ENCODE measurements at places on chromosomes 5 and 9.

DNA sequence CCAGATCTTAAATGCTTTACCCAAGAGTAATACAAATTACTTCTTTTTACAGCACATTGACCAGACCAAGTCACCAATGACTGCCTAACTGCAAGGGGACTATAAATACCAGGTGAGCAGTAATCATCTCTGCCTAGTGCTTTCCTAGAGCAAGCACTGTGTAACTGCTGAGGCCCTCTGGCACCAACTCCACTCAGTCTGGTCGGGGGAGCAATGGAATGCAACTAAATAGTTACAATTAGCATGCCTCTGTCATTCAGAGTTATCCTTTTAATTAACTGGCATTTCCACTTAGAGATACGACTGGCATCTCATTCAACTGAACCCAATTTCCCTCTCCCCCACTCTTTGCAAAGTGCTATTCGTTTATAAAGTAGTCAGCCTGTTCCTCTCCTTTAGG lies 1309.1 kb upstream of the DMAC1 start:
- no peak for DNase-seq

DNA sequence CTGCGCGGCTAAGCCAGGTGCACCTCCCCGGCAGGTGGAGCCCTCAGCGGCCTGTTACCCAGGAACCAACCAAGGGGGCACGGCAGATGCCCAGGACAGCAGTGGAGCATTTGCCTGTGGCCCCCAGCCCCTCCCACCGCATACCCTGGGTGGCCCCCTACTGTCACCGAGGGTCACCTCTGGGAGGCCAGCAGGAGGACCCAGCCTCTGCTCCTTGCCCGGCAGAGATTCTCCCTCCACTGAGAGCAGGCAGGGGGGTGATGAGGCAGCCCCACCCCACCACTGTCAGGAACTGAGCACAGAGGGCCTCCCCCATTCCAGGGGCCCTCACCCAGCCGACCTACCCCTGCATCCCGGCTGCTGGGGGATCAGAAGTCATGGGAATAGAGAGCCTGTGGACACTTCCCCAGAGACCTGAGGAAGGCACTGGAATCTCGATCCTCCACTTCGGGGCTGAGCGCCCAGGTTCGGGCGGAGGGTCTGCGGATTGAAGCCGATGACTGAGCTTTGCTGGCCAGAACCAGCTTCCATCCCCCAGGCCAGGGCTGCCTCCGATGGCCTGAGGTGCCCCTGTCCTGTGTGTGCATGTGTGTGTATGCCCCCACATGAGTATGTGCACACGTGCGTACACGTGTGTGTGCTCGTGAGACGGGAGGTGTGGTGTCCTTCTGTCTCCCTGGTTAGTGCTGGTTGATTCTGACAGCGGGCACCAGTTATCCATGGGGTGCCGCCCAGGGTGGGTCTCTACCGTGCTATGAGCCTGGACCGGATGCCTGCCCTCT lies at the start of gene QRFP:
Gene QRFP, minus strand, starts transcription at position 580 of the 782 bp plus-strand sequence. CDS start 2,974 bp downstream, outside the sequence.
- DNase-seq: no peak

- no peak for DNase-seq
Observed at GRCh38 chr5:179607160-179607931, 16.1 kb downstream of the HNRNPH1 start.

GRCh38 chr5:128225245-128226030 lies 141.9 kb downstream of the SLC12A2 start:
- no peak for DNase-seq

- DNase-seq: no peak
Observed at GRCh38 chr9:76729980-76730737, 34.1 kb upstream of the PCA3 start.

DNA sequence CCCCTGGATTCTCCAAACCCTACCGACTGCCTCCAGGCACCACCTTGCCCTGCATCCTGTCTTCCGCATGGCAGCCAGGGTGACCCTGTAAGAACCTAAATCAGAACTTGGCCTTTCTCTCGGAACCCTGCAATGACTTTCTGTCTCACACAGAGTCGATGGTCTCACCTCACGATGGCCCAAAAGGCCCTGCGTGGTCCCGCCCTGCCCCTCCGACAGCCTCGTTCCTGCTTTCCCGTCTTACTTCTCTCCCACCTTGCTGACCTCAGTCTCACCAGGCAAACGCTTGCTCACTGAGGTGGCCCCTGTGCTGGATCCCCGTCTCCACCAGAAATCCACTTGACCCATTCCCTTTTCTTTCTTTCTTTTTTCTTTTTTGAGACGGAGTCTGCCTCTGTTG lies 142.7 kb upstream of the PHYKPL start:
- no peak for DNase-seq

GRCh38 chr9:91814753-91815152 lies 135.3 kb downstream of the ROR2 start:
- DNase-seq: no peak

GRCh38 chr9:83977196-83977595 lies 2.8 kb downstream of the HNRNPK start:
- DNase-seq: no peak

GRCh38 chr5:139806111-139806510 lies 10.5 kb downstream of the PSD2 start:
- no peak for DNase-seq

GRCh38 chr5:7955476-7955875 lies 86.5 kb downstream of the MTRR start:
- DNase-seq: no peak

GRCh38 chr5:37663538-37663937 lies 176.3 kb downstream of the GDNF start:
- no peak for DNase-seq

GRCh38 chr5:72956324-72957140 lies 691 bp downstream of the FCHO2 start:
- DNase-seq: peak; percentile 29

- no peak for DNase-seq
Observed at GRCh38 chr5:126508251-126508961, 85.2 kb downstream of the GRAMD2B start.

DNA sequence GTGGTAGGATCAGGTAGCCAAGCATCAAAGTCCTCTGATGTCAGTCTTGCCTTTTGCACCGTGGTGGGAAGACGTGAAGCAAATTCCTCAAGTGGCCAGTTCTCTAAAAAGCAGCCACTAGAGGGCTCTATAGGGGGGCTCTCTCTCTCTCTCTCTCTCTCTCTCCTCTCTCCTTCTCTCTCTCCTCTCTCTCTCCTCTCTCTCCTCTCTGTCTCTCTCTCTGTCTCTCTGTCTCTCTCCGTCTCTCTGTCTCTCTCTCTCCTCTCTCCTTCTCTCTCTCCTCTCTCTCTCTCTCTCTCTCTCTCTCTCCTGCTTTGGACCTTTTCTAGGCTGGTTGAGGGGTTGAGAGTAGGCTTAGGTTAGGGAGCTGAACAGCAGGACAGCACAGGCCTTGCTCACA lies 13.9 kb upstream of the OSMR start:
- no peak for DNase-seq

DNA sequence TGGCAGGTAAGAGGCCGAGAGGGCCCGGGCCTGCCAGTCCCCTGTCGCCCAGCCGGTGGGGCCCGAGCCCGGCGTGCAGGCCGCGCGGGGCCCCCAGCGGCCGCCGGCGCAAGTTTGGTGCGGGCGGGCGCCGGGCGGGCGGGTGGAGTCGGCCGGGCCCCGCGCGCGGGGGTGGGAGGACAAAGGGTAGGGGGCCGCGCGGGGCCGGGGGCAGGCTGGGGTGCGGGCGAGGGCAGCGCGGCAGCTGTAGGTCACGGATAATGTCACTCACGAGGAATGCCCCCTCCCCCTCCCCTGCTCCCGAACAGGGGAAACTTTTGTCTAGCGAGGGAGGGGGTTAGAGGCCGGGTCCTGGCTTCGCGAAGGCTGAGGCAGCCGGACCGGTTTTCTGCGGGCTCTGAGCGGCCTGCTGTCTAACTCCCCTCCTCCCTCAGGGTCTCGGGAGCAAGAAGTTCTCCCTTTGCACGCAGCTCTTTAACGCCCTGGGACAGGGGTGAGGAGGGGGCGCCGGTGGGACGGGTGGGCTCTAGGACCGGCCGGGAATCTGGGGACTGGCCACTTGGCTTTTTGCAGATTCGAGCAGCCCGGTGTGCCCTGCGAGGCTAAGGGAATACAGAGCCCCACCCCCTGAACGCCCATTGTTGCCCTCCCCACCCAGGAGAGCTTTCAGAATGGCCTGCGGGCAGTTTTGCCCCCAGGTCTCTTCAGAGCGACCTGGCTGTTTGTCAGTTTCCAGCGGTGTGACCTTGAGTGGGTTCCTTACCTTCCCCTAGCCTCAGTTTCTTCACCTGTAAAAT lies 21.3 kb upstream of the NDST1 start:
- no peak for DNase-seq

DNA sequence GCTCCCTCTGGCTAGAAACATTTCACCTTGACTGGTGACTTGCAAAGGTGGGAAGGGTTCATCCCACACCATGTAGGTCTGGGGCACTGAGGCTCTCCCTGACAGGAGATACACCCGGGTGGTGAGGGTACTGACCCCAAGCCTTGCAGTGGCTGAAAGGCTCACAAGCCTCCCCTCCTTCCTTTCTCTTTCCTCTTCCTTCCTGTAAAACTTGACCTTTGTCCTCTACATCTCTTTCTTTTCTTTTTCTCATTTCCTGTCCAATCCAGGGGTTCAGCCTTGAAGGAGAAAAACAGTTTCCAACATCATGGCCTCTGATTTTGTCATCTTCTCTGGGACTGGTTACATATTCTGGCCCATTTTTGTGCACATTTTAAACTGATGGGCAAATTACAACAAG lies 16.6 kb downstream of the FBP2 start:
- DNase-seq: no peak

- no peak for DNase-seq
Observed at GRCh38 chr9:22146604-22147003, 137.5 kb upstream of the CDKN2B start.

DNA sequence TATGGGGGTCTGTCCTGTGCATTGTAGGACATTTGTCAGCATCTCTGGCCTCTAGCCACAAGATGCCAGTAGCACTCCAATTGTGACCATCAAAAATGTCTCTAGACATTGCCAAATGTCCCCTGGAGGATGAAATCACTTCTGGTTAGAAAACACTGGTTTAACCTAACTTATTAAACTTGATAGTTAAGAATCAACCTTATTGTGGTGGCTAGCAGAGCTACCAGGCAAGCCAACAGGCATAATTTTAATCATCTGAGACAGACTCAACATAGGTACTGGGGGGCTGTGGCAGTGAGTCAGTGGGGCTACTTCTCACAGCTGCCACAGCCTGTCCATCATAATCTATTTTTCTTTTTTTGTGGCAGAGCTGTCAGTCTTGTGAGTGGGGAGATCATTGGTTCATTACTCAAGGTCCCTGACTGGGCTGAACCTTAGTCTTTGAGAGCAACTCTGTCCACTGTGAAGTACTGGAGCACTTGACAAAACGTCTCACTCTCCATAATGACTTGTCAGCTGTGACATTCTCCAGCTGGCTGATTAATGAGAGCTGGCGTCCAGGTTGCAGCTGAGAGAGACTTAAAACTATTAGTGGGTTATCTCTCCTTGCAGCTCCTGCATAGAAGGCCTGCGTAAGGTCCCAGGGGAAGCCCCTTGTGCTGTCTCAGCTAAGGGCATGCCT lies 107.9 kb downstream of the DCP2 start:
- no peak for DNase-seq

- DNase-seq: no peak
Observed at GRCh38 chr5:142186857-142187594, 78.4 kb downstream of the NDFIP1 start.

DNA sequence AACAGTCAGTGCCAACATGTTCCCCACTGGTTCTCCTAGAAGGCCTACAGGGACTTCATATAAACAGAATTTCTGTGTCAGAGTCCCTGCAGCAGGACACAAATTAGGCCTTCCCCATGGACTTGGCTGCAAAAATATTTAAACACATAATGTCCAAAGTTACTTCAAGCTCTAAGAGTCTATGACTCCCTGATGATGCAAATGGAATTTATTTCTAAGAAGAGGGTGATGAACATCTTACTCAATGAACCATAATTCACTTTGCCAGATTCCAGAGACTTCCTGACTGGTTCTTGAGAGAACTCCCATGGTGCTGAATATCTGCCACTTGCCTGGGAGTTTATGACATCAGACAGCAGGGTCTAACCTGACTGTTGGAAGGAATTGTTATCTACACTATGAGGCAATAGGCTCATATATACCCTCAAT lies 32.7 kb upstream of the ADRA1B start:
- no peak for DNase-seq

GRCh38 chr5:159097784-159098602 lies 1.7 kb downstream of the EBF1 start:
- DNase-seq: no peak

DNA sequence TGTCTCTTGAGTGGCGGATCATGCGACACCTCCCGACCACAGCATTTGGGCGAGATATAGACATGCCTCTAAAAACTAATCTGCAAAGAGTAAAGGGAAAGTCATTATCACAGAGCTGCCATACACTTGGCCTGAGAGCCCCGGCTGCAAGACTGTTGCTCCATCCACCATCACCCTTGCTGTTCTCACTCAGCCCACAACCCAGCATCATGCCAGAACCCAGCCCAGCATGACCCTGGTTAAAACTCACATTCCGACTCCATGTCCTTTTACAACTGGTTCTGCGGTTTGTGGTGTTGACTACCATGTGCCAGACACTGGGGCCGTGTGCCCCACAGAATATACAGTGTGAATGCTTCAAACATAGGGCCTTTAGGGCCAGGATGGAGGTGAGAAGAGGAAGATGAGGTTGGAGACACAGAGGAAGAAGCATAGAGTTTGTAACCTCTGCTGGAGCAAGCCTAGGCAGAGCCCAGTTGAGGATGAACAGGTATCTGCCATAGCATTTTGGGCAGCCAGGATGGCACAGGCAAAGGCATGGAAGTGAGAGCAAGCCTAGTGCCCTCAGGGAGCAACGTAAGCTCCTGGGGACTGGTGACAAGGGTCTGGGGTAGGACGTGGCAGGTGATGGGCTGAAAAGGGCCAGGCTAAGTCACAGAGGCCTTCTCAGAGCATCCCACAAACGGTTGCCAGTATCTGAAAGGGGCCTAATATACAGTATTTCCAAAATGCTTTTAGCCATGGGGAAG lies 37.5 kb upstream of the SMU1 start:
- DNase-seq: no peak

- no peak for DNase-seq
Observed at GRCh38 chr9:111961575-111961974, 65.0 kb downstream of the UGCG start.

Data from omental fat pad (tissue), 4 donors.